RCC 7860 (cell line): ENCODE measurements at places on chromosomes 3 and 15.
A peak's percentile ranks its signal among the peaks of the same experiment; 100 is the strongest.

DNA sequence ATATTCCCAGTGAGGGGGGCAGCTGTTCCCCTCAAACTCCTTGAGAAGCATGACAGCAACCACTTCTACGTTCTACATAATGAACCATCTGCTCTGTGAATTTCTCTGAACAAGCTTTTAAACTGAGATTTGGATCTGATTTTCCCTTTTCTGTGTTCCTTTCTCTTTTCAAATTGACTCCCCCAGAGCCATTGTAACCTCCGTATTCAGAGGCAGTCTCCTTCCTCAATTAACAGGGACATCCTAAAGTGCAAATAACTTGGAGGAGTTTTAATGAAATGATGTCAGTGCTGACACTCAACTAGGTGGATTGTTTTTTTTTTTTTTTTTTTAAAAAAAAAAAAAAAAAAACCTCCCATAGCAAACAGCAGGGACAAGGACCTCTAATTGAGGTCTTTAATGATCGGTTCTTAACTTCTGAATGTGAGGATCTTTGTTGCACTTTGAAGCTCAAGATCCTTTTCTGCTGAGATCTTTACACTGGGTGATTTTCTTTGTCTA lies 48.8 kb downstream of the ADAMTS9 start:
- DNase-seq = no peak

DNA sequence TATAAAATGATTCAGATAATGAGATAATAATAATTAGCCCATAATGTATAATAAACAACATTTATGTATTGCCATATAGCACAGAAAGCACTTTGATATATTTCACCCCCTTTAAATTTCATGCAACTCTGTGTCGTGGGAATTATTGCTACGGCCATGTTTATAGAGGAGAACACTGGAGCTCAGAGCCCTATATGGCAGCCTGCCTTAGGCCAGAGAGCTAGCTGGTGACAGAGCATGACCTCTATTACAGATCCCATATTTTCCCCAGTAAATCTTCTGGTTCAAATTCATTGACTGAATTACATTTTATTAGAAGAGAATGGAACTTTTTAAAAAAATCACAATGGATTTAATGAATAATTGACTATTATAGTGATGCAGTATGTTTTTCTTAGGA lies 25.0 kb downstream of the USP13 start:
- no peak for DNase-seq

DNA sequence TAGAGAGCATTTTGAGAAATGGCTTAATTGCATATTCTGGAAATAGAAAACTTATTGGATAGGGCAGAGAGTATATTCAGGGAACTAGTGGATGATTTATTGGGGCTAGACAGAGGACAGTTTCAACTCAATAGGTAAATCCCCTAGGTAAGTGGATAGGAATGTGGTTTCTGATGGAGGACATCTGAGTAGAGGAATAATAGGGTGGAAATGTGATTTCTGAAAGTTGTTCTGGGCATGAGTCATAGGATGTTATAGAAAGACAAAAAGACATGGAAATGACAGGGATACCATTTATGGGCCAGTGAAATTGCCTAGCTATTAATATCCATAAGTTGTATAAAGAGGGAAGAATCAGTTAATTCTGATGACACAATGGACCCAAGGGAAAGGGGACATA lies 563.3 kb upstream of the GOLIM4 start:
- no peak for DNase-seq

DNA sequence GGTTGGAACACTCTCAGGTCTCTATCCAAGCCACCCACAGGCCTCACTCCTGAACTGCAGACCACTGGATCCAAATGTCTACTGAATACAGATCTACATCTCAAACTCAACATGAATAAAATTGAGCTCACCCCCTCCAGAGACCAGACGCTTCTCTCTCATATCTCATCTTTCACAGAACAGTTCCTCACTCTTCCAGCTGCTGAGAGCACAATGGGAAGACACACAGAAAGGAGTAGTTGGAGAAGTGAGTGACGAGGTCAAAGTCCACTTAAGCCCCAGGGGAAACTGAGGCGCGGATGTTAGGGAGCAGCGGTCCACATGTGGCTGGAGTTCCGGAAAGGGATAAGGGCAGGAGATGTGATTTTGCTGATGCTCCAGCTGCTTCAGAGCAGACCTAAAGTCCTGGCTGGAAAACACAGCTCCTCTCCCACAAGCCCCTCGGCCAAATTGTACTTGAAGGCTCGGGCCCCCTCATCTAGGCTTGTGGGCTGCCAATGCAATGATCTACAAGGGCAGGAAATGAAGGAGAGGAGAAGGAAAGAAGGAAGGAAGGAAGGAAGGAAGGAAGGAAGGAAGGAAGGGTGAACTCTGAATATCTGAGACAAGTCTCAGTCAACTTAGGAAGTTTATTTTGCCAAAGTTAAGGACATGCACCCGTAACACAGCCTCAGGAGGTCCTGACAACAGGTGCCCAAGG lies 211.2 kb upstream of the TLE3 start:
- DNase-seq = no peak

DNA sequence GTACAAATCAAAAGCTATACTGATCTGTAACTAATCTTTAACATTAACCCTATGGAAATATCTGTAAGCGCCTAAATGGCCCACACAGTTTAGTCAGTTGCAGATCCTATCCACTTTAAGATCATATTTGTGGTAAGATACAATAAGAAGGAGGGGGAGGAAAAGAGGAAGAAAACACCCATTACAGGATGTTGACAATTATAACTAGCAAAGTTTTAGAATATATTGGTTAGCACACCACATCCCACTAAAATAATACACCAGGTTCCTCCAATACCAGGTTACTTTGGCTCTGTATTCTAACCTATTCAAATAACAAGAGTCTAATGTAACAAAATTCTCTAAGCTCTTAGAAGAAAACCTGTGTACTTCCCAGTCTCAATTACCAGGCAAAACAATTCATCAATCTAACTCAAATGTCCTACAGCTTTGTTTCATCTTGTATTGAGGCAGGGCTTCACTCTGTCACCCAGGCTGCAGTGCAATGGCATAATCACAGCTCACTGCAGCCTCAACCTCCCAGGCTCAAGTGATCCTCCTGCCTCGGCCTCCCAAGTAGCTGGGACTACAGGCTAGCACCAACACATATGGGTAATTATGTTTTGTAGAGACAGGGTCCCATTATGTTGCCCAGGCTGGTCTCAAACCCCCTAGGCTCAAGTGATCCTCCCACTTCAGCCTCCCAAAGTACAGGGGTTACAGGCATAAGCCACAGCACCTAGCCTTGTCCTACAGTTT lies 4.2 kb downstream of the SLC4A7 start:
- no peak for DNase-seq

GRCh38 chr3:107604057-107604822 lies 81.5 kb downstream of the BBX start:
- no peak for DNase-seq

GRCh38 chr3:33957176-33957575 lies 158.7 kb downstream of the PDCD6IP start:
- DNase-seq = no peak

GRCh38 chr15:90400005-90400758 lies 12.1 kb downstream of the IQGAP1 start:
- DNase-seq = no peak

GRCh38 chr3:55160241-55160983 lies 232.6 kb upstream of the LRTM1 start:
- DNase-seq = peak; percentile 100

- no peak for DNase-seq
These were observed 1570.1 kb downstream of the SI start for GRCh38 chr3:163508206-163508605.

GRCh38 chr15:88985547-88986393 lies 72.6 kb upstream of the MFGE8 start:
- no peak for DNase-seq

GRCh38 chr3:20080956-20081554 lies 40.8 kb downstream of the KAT2B start:
- DNase-seq = peak; percentile 14
